ENCODE measurements at places on chromosomes 7 and 10.

GRCh38 chr10:75080554-75080953 is 30.9 kb upstream of the SAMD8 start:
- no peak for DNase-seq

DNA sequence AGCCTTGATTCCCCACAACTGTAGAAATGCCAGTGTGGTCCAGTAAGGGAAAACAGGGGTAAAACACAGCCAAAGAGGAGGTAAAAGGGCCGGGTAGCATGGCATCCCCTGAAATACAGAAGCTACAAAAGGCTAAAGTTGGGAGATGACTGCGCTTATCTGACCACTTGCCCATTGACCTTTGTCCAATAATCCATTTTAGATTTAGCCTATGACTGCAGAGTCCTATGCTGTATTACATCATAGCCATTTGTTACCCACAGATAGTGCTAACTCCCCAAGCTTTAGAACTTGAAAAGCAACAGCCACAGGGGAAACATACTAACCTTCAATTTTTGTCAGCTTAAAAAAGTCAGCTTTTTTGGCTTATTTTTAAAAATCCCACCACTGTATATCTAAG is 26.2 kb downstream of the MTPN start:
- DNase-seq, result no peak

DNA sequence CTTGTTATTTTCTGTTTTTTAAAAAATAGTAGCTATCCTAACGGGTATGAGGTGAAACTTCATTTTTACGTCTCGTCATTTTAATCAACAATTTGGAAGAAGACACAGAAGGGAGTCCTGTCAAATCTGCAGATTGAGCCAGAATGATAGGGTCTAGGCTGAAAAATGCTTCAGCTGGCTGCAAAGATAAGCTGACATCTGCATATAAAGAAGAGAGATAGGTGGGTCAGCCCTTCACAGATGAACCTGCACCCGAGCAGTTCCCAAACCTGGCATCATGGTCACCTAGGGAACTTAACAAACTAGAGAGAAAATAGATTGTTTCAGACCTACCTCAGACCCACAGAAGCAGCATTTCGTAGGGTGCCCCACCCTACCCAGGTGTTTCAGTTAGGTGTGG is 35.2 kb upstream of the BMPR1A start:
- no peak for DNase-seq

- no peak for DNase-seq
Observed at GRCh38 chr7:158124671-158125079, 462.9 kb downstream of the PTPRN2 start.

DNA sequence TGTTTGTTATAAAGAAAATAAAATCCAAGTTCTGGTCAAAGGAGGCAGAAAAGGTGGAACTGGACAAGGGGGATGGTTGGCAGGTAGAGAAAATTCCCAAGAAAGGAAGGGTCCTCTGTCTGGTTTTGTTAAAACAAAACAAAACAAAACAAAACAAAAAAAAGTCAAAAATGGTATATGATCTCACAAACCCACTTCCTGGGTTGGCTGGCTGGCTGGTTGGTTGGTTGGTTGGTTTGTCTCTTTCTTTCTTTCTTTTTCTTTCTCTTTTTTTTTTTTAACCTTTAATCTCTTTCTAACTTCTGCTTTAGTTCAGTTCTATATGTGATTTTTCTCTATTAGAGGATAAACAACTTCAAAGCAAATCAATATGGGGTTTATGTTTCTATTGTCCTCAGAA is 41.1 kb upstream of the CPN1 start:
- DNase-seq, result no peak

DNA sequence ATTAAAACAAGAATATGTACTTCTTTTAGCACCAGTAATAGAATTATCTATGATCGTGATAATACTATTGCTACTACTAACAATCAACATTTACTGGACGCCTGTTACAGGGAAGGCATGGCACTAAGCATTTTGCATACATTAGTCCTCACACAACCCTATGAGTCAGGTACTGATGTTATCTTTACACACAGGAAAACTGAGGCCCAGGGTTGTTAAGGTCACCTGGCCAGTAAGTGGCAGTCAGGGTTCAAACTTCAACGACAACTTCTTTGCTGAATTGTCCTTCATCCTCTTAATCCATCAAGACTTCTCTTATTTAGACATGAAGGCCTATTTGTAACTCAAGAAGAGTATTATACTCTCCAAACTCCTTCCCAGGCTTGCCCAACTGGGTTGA is 41.9 kb upstream of the ACSL5 start:
- no peak for DNase-seq

GRCh38 chr7:134702366-134703240 is 56.0 kb downstream of the BPGM start:
- no peak for DNase-seq

DNA sequence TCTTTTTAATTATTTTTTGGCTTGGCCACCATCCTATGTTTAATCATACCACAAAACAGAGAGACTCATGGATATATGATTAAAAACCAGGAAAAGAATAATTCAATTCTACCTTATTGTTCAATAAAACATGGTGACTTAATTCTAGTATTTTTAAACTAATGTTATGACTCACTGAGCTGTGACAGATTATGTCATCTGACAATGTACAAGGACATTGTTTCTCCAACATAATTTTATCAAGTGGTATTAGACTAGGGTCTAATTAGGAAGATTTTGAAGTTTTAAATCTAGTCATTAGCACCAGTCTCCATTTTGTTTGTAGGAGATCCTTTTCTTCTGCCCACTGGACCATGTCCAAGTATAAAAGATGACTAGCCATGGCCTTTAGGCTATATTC is 199.3 kb upstream of the MDFIC start:
- no peak for DNase-seq

DNA sequence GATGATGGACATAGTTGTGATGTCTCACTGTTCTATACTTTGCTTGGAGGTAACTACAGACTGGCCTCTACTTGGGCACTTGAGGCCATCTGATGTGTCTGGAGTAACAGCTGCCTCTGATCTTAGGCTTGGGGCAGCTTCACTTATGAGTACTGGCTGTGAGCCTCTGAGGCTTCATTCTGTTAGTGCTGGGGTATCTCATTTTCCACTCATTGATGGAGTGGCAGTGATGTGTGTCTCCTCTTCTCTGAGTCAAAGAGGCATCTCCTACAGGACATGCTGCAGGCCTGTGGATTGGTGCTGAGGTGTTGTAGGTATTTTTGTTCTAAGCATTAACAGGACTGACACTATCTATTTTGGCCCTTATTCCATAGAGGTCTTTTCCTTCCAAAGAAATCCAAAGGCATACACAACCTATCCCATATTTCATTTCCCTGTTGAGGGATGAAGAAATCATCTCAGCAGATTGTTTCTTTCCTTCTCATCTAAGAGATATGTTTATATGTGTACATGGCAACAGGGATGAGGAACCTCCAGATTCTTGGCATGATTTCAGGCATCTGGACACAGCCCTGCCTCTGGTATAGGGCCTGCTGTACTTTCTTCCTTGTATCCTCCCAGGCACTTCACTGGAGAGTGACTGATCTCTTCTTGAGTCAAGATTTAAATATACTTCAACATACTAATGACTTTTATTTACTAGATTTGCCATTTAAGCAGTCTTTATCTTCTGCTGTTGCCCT is 65.7 kb upstream of the NOBOX start:
- no peak for DNase-seq

- peak; percentile 63 for DNase-seq
Observed at GRCh38 chr7:36279200-36279925, 110.3 kb upstream of the ANLN start.

GRCh38 chr7:47627580-47628283 is 45.8 kb upstream of the TNS3 start:
- DNase-seq, result no peak

GRCh38 chr10:114801411-114801813 is 20.2 kb upstream of the FHIP2A start:
- DNase-seq, result no peak

DNA sequence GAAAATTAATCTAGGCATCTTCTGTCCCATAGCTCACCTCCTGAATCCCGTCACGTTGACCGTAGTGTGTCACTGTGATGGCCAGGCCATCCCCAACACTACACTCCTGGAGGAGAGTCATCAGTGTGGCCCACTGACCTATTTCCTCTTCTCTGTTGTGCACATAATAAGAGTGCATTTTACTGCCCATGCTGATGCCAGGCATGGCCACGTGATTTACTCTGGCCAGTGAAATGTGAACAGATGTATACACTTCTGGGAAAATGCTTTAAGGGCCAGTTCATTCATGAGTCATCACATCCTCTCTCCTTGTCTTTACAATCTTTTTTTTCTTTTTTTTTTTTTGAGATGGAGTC is 101.9 kb upstream of the PIP4K2A start:
- peak; percentile 96 for DNase-seq

DNA sequence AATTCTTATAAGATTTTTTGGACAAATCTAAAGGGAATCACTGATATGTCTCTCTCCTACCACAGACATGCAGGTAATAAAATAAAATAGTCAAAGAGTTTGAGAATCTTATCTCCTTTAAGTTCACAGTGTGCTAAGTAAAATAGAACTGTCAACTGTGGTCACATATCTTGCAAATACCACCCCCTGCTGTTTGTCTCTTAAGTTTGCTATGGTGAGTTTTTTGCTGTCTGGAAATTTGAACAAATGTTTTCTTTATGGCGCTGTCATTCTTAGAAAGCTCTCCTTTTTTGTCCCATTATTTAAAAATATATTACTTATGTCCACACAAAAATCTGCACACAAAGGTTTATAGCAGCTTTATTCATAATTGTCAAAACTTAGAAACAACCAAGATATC is 19.6 kb downstream of the GIMAP5 start:
- DNase-seq, result no peak

DNA sequence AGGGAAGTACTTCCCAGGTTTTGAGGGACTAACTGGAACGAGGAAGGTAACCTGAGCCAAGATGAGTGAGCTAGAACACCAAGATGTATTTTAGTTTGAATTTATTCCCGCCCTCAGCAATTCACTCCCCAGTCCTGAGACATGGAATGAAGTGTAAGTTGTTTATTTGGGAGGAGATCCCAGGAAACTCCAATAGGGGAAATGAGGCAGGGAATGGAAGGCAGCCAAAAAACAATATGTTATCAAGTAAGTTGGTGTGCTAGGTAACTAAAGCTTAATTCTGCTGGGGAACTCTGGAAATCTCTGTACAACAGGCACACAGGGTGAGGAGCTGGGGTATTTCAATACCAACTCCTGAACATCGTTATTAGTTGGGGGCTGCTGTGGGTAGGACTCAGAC is 189.7 kb upstream of the HDAC9 start:
- no peak for DNase-seq

DNA sequence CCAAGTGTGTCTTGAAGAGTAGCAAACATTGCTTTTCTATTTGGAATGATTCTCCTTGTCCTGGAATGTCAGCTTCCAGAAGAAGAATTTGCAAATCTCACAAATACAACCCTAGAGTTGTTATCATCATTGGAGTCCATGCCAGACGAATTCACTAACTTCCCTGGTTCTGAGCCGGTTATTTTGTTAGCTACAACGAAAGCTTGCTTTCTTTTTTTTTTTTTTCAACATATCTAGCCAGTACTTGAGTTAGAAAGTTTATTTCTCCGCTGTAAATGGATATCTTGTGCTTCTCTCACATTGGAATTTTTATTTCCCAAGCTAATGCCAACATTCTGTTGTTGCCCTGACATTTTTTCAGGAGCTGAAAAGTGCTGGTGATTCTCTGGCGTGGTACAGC is 138.1 kb upstream of the POM121L12 start:
- DNase-seq, result no peak

- DNase-seq, result no peak
Observed at GRCh38 chr10:63579371-63580014, 58.3 kb downstream of the REEP3 start.

GRCh38 chr7:40640566-40640965 is 505.8 kb downstream of the SUGCT start:
- peak; percentile 49 for DNase-seq

GRCh38 chr10:104472957-104473745 is 119.5 kb downstream of the CFAP58 start:
- DNase-seq, result peak; percentile 4

- DNase-seq, result no peak
Observed at GRCh38 chr7:102834466-102834865, 78.3 kb upstream of the LRRC17 start.

- DNase-seq, result no peak
Observed at GRCh38 chr10:91829268-91829667, 31.0 kb downstream of the TNKS2 start.

- peak; percentile 59 for DNase-seq
Observed at GRCh38 chr7:5514440-5515035, 90.9 kb upstream of the TNRC18 start.

- DNase-seq, result no peak
Observed at GRCh38 chr10:48946891-48947500, 7.4 kb upstream of the LRRC18 start.

DNA sequence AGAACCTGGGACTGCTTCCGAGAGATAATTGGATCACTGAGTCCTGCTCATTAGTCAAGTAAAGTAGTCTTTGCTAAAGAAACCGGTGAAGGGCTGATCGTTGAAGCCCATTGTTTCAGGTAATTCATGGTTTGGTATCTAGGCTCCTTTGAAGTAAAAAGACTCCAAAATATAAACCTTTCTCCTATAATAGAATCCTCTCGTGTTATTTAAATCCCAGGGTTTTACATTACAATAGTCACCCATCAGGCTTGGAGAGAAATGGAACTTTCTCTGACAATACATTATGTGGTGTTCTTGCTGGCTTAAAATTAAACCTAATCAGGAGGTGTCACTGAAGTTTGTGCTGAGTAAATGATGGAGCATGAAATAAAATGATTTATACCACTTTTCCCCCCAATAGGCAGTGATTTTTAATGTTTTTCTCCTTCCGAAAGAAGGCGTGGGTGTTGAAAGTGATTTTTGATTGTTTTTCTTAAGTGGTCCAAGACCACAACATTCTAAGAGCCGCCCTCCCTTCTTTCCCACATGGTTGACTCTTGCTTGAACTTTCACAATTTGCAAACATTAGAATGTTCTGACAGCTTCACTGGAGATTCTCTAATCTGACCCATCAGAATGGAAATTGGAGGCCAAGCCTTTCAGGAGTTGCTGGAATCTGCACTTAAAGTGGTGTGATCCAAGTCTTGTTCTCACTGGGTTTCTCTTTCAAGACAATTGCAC is 44.2 kb downstream of the LRMDA start:
- DNase-seq, result no peak

GRCh38 chr10:96457341-96457740 is 56.4 kb downstream of the TLL2 start:
- DNase-seq, result no peak

GRCh38 chr7:25189197-25189596 is 39.1 kb downstream of the NPVF start:
- DNase-seq, result no peak

DNA sequence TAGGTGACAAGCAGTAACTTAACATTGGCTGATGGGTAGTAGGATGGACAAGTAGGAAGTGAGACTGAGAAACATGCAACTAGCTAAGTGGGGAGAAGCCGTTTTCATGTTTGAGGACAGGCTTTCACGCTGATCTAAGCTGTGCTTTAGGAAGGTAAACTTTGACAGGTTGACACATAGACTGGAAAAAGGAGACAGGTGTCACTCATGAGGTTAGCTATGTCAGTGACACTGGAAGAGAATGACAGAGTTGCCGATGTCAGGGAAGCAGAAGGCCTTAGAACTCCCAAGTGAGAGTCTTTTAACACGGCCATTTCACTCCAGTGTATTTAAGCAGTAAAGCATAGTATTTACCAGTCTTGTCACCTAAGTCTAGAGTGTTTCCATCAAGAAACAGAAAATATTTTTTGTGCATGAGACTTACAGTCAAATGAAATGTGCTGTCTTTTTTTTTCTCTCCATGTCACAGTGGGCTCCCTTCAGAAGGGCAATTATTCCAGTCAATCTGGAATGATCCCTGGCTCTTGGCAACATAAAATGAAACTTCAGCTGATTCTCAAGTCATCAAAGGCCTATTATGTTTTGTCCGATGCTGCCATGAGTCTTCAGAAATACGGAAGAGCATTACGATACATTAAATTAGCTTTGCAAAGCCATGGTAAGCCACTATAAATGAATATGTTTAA is 20.6 kb downstream of the EDRF1 start:
- DNase-seq, result no peak

All from IMR-90 (cell line).